Stimulated activated CD8-positive, alpha-beta memory T cell treated with anti-CD3 and anti-CD28 coated beads, Interleukin-7, amount 100 ng/mL, for 1 hour (primary cell): ENCODE measurements at places on chromosomes 1 and 21.

- no peak for DNase-seq
Observed at GRCh38 chr21:46205766-46206162, 21.5 kb upstream of the SPATC1L start.

DNA sequence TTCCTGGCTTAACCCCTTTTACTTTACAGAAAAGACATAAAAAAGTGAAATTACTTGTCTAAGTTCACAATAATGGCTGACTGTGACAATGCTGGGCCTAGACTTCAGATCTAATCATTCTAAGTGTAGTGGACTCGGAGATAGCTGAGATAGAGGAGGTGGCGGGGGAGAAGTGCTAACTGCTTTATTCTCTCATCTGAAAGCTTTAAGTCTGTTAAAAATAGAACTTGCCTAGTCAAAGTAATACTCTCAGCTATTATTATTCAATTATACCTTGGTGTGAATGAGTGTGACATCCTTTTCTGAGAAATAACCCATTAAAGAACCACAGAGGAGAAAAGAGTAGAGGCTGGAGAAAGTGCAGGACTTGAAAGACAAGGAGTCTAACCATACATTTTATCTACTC lies 96.1 kb upstream of the OLIG2 start:
- DNase-seq, result no peak

DNA sequence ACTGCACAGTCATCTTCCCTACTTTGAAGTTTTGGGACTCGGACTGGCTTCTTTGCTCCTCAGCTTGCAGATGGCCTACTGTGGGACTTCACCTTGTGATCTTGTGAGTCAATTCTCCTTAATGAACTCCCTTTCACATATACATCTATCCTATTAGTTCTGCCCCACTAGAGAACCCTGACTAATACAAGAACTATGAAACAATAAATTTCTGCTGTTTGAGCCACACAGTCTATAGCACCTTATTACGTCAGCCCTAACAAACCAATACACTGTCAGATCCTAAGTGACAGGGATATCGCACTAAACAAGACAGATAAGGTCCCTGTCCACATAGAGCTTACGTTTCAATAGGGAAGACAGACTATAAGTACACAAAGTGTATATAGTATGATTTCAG lies 120.1 kb downstream of the PLPP3 start:
- no peak for DNase-seq

- no peak for DNase-seq
Observed at GRCh38 chr1:247904122-247904521, 8.7 kb downstream of the OR2W3 start.

GRCh38 chr1:154807048-154807591 lies 63.0 kb downstream of the KCNN3 start:
- no peak for DNase-seq

DNA sequence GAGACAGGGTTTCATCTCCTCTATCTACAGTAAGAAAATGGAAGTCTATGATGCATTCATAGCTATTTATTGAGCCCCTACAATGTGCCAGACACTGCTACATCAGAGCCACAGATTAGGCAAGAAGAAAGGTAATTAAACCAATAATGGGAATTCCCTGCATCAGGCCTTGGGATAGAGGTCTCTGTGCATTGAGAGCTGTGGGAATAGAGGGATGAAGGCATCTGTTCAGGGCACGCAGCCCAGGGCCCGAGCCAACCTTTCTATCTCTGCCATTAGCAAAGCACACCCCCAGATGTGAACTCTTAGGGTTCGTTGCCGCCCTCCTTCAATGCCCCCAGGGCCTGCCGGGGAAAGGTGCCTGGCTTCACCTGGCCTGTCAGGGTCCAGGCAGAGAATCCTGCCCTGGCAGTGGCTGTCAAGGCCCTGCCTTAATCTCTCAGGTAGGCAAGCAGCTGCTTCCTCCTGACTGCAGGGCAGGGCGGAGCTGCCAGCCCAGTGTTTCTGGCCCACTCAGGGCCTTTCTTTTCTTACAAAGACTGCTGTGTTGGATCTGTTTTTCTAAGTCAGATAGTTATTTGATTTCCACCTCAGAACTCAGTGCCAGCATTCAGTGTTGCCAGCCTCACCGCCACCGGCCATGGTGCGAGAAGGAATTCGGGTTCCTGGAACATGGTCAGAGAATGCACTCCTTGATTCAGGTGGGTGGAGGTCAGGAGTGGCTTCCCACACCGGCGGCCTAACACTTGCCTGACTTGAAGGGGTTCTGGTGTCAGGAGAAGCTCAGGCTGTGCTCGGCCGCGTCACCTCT lies 76.1 kb downstream of the PGM1 start:
- DNase-seq, result no peak

DNA sequence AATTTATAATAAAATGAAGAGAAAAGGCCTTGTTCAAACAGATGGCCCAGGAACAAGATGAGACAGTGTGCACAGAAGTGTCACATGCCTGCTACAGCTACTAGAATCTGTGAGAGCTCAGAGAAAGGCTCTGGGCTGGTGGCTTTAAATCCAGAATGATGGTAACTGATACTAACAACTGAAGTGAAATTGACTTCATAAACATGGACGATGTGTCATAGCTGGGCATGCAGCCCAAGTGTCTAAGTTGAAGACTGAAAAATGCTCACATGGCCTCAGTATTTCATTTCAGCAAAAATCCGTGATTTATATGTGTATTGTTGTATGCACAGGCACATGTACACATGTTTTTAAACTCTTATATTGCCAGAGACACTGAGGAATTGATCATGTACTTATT lies 208.3 kb upstream of the RUNX1 start:
- DNase-seq, result no peak

- no peak for DNase-seq
Observed at GRCh38 chr1:175600721-175601440, 142.5 kb downstream of the TNR start.

DNA sequence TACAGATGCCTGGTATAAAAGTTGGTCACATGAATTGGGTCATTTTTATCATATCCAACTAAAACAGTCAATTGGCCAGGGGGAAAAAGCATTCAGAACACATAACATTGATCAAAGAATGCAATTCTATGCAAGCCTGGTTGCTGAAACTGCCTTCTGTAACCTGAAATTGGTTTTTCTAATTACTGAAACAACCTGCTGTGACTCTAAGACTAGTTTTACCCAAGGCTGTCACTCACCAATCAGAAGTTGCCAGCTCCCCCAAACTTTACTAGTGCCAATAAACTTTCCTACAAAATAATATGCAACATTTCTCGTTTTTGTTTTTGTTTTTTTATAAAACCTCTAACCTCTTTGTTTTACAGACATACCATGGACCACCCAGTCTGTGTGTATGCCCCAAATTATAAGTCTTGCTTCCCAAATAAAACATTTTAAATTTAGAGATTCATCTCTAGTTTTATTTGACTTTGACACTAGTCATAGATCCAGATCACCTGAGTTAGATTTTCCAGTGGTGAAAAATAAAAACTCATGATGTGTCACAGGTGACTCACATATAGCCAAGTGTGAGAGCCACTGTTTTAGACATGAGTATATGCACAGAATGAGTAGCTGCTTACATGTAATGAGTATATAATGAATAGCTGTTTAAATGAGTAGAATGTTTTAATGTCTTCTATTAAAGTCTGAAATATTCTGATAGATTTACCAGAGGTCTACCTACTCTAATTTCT lies 64.2 kb upstream of the CR2 start:
- DNase-seq, result no peak

DNA sequence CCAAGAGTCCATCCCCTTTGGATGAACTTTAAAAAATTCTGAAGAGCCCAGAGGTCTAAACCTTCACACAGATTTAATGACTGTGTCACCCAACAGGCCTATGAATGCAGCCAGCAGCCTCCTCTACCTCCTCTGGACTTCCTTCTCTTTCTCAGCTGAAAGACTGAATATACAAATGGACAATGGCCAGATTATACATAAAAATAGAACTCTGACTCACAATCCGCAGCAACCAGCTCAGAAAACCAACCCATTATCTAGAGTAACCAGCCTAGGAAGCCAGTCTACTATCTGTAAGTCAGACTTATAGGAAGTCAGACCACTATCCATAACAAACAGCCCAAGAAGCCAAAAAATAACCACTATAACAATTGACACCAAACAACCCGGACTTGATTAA lies 224.5 kb downstream of the ASTN1 start:
- DNase-seq, result no peak

DNA sequence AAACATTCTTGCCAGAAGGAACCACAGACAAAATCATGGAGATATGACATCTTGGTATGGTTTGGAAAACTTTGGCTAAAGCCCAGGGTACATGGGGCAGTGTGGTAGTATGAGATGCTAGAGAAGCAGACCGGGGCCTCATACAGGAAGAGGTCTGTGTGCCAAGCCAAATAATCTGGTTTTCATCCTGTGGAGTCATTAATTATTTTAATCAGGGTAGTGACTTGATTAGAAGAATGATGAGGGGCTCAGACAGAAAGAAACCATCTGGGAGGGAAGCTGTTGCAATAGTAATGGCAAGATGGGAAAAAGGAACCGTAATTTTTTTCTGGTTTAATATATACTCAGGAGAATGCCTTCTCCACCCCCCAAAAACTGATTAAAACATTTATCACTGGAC lies 318.0 kb downstream of the BRINP2 start:
- DNase-seq, result no peak

DNA sequence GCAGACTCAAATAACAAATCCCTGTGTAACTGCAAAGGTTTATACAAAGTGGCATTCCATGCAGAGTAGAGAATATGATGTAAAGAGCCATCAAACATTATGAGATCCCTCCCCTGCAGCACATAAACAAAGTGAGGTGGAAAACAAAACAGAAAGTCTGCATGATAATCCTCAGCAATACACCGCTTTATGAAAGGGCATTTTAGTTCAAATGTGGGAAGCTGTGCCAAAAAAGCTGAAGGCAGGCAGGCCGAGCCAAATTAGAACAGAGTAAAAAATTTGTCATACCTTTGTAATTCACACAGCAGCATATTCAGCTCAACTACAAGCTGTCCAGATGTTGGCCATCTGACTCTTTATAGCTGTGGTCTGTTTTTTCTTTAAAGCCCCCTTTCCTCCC lies 113.5 kb downstream of the LHX9 start:
- DNase-seq, result no peak

GRCh38 chr1:154779551-154780189 lies 90.4 kb downstream of the KCNN3 start:
- no peak for DNase-seq

- no peak for DNase-seq
Observed at GRCh38 chr1:53589043-53589887, 130.1 kb downstream of the DMRTB1 start.

DNA sequence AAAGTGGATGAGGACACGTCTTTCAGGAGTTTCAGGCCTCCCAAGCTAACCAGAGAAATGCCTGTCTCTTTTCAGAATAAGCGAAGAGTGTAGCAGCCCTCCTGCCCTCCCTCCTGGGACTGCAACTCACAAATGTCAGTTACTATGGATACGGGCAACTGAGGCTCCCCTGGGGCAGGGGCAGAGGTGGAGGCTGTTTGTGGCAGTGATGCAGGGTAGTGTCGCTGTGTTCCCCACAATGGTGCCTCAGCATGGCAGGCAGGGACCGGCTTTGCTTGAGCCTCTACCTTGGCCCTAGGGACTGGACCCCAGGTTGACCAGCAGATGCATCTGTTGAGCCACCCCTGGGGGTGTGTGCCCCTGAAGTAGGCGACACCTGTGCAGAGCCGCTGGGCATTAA lies 10.2 kb downstream of the NFASC start:
- DNase-seq, result no peak

GRCh38 chr1:165965857-165966256 lies 138.4 kb downstream of the UCK2 start:
- DNase-seq, result no peak

DNA sequence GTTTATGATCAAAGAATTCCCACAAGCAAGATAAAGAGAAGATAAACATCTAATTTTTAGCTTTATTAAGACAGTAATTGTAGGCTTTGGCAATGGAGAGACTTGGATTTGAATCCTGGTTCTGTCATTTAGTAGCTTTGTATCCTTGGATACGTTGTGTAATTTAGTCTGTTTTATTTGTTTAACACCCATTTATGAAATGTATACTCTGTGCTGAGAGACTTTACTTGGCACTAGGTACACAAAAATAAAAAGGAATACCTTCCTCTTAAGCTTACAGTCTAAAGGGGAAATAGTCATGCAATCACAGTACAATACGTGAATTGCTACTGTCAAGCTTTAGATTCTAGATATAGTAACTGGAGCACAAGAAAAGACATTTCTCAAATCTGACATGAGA lies 23.8 kb downstream of the ZMPSTE24 start:
- no peak for DNase-seq

GRCh38 chr1:163296504-163297263 lies 25.1 kb upstream of the NUF2 start:
- no peak for DNase-seq

GRCh38 chr1:213572912-213573647 lies 414.7 kb upstream of the PROX1 start:
- no peak for DNase-seq

- no peak for DNase-seq
Observed at GRCh38 chr1:5333291-5333690, 658.9 kb downstream of the NPHP4 start.

DNA sequence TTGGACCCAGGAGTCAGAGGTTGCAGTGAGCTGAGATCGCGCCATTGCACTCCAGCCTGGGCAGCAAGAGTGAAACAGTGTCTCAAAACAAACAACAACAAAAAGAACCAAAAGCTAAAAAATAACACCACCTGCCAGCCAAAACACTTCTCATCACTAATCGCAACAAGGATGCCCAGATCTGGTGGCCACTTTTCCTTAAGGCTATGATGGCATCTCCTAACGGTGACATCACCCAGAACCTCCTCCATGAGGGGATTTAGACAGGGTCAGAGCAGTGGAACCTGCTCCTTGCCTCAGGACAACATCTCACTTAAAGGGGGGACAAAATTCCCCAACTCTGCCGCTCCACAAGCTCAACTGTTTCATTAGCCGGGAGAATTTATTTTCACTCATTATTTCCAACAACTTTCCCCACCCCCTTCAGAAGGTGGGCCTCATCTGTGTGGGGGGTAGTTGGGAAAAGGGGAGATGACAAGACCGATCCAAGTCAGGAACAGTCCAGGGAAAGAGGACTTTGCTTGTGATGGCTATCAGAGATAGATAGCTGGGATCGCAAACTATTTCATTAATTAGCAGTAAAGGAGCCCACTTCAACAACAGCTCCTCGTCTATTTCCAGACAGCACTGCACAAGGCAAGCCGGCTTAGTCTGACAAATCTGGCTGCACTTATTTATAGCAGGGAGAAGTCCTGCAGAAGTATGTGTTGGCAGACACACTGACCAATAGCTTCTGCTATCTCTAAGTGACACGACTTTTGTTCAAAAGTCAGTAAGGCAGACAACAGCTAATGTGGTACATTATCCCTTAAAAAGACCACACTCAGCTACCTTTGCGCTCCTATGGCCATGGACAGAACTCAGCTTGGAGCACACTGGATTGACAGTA lies 2.6 kb downstream of the PABPC4 start:
- DNase-seq, result no peak

DNA sequence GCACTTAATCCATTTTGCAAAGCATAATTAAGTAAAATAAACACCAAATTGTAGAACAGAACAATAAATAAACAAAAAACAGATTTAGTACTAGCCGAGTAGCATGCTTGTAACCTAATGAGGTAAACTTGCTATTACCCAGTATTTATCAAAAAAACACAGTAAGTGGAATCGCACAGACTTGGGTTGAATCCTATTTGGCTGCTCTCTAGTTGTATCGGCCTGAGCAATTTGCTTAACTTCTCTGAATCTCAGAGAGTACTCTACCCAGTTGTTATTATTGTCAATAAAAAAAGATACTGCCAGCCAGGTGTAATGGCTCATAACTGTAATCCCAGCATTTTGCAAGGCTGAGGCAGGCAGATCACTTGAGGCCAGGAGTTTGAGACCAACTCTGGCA lies 664.3 kb downstream of the ADGRL2 start:
- DNase-seq, result no peak

- no peak for DNase-seq
Observed at GRCh38 chr1:43214501-43215444, 42.6 kb downstream of the CFAP57 start.
